ENCODE measurements at places on chromosomes 2 and 18.
A peak's percentile ranks its signal among the peaks of the same experiment; 100 is the strongest.

- no peak for DNase-seq
Measured at GRCh38 chr2:190723397-190724090, 74.7 kb downstream of the NAB1 start.

GRCh38 chr18:1292167-1292566 is 387.5 kb downstream of the ADCYAP1 start:
- no peak for DNase-seq

DNA sequence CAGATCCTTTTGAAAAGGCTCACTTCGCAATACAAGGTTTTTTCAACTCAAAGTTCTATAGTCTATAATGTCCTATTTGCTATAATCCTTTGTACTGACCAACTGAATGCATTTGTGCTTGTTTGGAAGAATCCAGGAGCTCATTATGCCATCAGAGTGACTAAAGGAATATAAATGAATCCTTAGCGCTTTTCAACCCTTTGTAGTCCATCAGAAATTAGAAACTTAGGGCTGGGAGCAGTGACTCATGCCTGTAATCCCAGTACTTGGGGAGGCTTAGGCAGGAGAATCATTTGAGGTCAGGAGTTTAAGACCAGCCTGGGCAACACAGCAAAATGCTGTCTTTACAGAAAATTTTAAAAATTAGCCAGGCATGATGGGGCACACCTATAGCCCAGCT is 330.2 kb upstream of the CHAC2 start:
- DNase-seq: no peak

DNA sequence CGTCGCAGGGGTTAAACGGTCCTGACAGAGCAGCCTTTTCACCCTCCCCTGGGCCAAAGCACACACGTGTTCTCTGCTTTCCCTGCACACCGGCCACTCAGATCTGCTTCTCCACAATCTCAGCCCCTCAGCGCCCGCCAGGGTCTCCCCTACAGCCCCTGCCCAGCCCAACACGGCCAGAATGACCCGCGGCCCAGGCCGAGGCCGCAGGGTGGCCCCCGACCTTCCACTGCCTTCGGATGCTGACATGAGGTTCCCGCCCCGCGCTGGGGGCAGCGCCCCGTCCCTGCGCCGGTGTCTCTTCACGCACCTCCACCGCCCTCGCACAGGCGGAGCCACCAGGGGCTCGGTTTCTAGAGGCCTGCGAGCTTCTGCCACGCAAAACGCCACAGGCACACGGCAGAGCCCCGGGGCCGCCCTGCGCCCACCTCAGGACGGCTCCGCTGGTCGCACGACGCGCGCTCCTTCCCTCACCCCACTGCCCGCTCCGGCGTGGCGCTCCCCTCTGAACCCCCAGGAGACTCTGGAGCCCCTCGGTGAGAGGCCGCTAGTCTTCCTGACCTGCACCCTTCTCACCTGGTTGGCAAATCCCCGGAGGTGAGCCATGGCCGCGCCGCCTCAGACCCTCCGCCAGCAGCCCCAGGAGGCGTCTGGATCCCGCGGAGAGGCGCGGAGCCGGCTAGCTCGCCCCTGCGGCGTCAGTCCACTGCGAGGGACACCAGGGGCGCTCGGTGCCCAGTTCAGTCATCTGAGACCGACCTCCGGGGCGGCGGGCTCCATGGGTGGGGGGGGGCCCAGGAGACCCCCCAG is 749 bp downstream of the STK25 start:
- DNase-seq: no peak

- no peak for DNase-seq
Measured at GRCh38 chr2:215711471-215712034, 275.7 kb upstream of the FN1 start.

DNA sequence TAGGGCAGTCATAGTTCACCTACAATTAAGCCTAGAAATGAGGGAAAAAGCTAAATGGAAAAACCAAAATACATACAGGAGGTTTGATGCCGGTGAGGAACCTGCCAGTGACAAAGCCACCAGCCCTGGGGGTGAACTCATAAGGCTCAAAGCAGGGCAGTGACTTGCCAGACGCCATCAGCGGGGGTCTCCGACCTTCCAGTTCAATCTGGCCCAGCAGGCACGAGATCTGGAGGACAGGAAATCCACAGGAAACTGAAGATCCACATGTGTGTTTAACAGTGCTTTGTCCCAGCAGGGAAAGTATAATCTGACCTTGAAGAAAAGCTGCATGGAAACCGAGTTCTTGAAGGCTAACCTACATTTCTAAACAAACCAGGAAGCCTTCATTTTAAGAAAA is 60.1 kb downstream of the POLR1A start:
- peak; percentile 22 for DNase-seq

DNA sequence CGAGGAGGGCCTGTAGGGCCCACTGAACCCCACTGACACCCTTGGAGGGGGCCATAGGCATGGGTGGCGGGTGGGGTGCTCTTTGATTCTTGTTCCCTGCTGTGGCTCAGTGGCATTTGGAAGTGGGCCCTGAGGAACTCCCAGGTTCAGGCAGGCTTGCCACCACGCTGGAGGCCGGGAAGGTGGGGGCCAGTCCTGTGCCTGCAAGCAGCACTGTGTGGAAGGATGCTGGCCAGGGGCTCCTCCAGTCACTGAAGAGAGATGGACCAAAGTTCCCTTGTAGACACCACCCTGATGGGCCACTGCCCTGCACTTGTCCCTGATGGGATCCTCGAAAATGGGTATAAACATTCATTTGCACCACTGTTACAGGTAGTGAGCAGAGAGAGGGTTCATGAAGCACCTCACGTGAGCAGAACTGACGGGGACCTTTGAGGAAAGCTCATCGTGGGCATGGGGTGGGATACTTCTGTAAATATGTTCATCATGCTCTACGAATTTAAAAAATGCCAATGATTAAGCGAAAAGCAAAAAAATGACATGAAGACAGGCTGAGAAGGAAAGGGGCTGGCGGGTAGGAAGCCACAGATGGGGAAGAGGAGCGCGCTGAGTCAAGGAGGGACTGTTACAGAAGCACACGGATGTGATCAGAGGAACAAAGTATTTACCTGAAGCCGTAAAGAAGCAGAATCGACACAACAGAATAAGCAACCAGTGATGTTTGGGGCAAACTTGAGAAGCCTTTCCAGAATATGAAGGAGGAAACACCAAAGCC is 45.2 kb upstream of the ASB1 start:
- DNase-seq: no peak

- DNase-seq: no peak
Measured at GRCh38 chr2:192030289-192030688, 164.4 kb downstream of the TMEFF2 start.

Data from type B pancreatic cell (in vitro differentiated cells).